Memory B cell (primary cell): ENCODE measurements at places on chromosomes 4 and X.

DNA sequence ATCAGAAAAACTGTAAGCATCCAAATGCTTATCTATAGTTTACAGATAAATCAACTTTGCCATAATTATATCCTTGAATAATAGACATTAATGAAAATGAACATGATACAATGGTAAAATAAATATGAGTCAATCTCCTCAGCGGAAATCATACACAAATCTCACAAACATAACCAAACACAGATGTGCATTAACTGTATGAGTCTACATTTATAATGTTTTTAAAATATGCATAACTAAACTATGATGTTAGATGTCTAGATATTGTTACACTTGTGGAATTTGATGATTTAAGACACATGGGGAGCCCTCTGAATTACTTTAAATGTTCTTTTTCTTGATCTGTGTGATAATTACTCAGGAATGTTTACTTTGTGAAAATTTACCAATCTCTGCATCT is 951.2 kb downstream of the TECRL start:
- H3K4me1 ChIP-seq, result no peaks in the 10 kb centered on the region
- no peaks in the 10 kb centered on the region for H3K36me3 ChIP-seq
- no peak overlapping the region for H3K4me3 ChIP-seq
- no peak overlapping the region for H3K27ac ChIP-seq

GRCh38 chr4:114311787-114312186 is 286.8 kb upstream of the UGT8 start:
- no peak for DNase-seq
- no peaks in the 10 kb centered on the region for H3K36me3 ChIP-seq
- peaks cover 2% of the 10 kb centered on the region for H3K4me1 ChIP-seq
- no peak overlapping the region for H3K27ac ChIP-seq
- no peak overlapping the region for H3K4me3 ChIP-seq

DNA sequence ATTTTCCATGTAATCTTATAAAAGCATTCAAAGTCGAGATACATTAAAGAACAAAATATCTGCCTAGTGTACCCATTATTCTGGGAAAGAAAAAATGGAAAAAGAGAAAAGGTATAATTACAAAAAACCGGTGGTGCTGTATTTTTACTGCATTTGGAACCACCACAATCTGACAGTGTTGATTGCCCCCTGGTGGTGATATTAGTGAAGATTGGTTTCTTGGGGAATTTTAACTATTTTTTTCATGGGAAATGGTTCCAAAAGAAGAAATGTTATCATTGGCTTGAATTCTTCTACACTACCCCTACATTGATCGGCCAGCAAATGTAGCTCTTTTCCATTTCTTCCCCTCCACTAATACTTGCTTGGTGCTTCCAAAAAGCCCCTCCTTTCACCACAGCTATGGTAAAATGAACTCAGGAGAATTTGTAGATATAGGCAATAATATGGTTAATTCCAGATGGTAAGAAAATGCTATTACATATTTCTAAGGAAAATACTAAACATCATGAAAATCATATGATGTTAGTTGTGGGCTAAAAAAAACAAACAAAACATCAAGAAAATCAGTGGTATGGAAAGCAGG is 50.0 kb downstream of the COX18 start:
- H3K36me3 ChIP-seq, result no peaks in the 10 kb centered on the region
- peaks cover 4% of the 10 kb centered on the region for H3K4me1 ChIP-seq
- peaks cover 6% of the 10 kb centered on the region for H3K27me3 ChIP-seq
- H3K27ac ChIP-seq, result no peak overlapping the region
- H3K4me3 ChIP-seq, result no peak overlapping the region

GRCh38 chr4:27819246-27819645 is 958.6 kb downstream of the STIM2 start:
- H3K27ac ChIP-seq, result no peak overlapping the region
- H3K4me3 ChIP-seq, result no peak overlapping the region
- H3K4me1 ChIP-seq, result no peaks in the 10 kb centered on the region
- H3K36me3 ChIP-seq, result no peaks in the 10 kb centered on the region

GRCh38 chrX:123203772-123204171 is 19.7 kb downstream of the GRIA3 start:
- no peak overlapping the region for H3K4me3 ChIP-seq
- DNase-seq, result no peak
- no peaks in the 10 kb centered on the region for H3K4me1 ChIP-seq
- no peak overlapping the region for H3K27ac ChIP-seq

GRCh38 chrX:14420841-14421240 is 108.5 kb upstream of the GLRA2 start:
- DNase-seq, result no peak
- H3K4me1 ChIP-seq, result no peaks in the 10 kb centered on the region
- H3K27me3 ChIP-seq, result peaks cover 3% of the 10 kb centered on the region
- no peak overlapping the region for H3K4me3 ChIP-seq
- no peak overlapping the region for H3K27ac ChIP-seq

GRCh38 chr4:114108869-114109268 is 129.4 kb upstream of the ARSJ start:
- no peak for DNase-seq
- no peak overlapping the region for H3K27ac ChIP-seq
- no peak overlapping the region for H3K4me3 ChIP-seq
- no peaks in the 10 kb centered on the region for H3K36me3 ChIP-seq
- H3K27me3 ChIP-seq, result no peaks in the 10 kb centered on the region
- H3K4me1 ChIP-seq, result no peaks in the 10 kb centered on the region

GRCh38 chrX:66638591-66639500 is at the start of gene EDA2R:
Gene EDA2R (minus strand): TSS chrX:66639078. CDS start chrX:66616020, 23,058 bp downstream.
- H3K4me3 ChIP-seq, result peak within 1 kb of the TSS; percentile 87
- peaks cover 7% of the 10 kb centered on the region for H3K4me1 ChIP-seq
- no peaks in the 10 kb centered on the region for H3K36me3 ChIP-seq
- DNase-seq, result no peak

- no peak for DNase-seq
- peaks cover 3% of the 10 kb centered on the region for H3K36me3 ChIP-seq
- H3K4me3 ChIP-seq, result no peak overlapping the region
- H3K27me3 ChIP-seq, result peaks cover 1% of the 10 kb centered on the region
Measured at GRCh38 chrX:153864561-153865320, 21.2 kb downstream of the L1CAM start.

- H3K36me3 ChIP-seq, result no peaks in the 10 kb centered on the region
- H3K27me3 ChIP-seq, result no peaks in the 10 kb centered on the region
- no peak for DNase-seq
- H3K4me3 ChIP-seq, result no peak overlapping the region
Measured at GRCh38 chr4:24032371-24032989, 142.6 kb upstream of the PPARGC1A start.

DNA sequence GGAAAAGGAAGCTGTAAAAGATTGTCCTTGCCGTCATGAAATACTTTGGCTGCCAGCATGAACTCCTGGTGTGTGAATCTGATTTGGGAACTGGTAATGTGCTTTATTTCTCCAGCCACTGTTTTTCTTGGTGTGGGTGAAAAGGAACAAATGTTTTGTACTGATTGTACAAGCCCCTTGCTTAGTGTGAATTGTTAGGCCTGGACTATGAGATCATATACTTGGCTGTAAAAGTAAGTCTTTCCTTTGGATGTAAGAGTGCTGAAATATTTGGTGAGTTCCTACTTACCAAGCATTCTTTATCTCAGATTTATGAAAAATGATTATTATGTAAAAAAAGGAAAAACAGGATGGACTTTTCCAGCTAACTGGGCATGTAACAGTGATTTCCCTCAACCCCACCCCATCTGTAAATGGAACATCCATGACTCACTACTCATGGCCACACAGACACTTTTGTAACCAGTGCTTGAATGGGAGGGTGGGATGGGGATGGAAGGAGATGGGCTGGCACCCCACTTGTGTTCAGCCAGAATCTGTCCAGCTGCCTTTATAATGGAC is 6.3 kb downstream of the FNIP2 start:
- H3K4me1 ChIP-seq, result peaks cover 5% of the 10 kb centered on the region
- H3K27ac ChIP-seq, result no peak overlapping the region
- H3K36me3 ChIP-seq, result no peaks in the 10 kb centered on the region
- peaks cover 23% of the 10 kb centered on the region for H3K27me3 ChIP-seq

- no peaks in the 10 kb centered on the region for H3K27me3 ChIP-seq
- H3K4me3 ChIP-seq, result no peak overlapping the region
- no peak for DNase-seq
Measured at GRCh38 chrX:75642811-75643361, 120.0 kb upstream of the ZDHHC15 start.

DNA sequence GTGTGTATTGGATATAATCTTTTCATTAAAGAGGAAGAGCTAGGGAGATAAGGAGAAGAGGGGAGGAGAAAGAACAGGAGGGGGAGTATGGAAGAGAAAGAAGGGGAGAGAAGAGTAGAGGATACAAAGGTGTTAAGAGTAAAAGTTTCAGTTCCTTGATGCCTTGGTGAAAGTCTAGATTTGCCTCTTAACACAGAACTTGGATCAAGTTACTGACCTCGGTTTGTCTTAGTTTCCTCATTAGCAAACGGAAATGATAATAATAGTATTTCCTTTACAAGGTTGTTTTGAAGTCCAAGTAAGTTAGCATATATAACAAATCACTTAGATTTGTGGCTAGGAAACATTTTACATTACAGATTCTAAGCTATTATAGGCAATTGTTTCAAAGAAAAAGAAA is 287.1 kb downstream of the PPARGC1A start:
- no peaks in the 10 kb centered on the region for H3K36me3 ChIP-seq
- H3K27ac ChIP-seq, result no peak overlapping the region
- no peak overlapping the region for H3K4me3 ChIP-seq
- DNase-seq, result no peak

DNA sequence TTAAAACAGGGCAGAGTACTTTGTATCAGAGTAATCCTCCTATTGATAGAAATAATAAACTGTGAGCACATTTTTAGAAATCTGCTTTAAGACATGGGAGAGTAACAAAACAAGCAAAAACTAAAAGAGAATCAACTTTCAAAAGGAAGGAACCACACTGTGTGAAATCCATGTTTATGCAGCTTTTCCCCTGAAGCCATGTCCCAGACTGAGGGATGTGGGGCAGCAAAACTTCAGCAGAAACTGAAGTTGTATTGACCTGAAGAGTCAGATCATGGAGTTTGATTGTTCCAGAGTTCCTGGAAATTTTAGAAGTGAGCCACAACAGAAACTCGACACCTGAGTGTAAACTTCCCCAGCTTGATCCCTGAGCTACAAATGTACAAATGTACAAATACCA is 53.2 kb downstream of the COMMD8 start:
- H3K27ac ChIP-seq, result no peak overlapping the region
- H3K36me3 ChIP-seq, result no peaks in the 10 kb centered on the region
- H3K27me3 ChIP-seq, result peaks cover 9% of the 10 kb centered on the region

GRCh38 chrX:82081027-82081426 is 879.1 kb downstream of the SH3BGRL start:
- no peak for DNase-seq
- H3K27ac ChIP-seq, result no peak overlapping the region
- H3K27me3 ChIP-seq, result no peaks in the 10 kb centered on the region
- H3K36me3 ChIP-seq, result no peaks in the 10 kb centered on the region
- H3K4me3 ChIP-seq, result no peak overlapping the region

DNA sequence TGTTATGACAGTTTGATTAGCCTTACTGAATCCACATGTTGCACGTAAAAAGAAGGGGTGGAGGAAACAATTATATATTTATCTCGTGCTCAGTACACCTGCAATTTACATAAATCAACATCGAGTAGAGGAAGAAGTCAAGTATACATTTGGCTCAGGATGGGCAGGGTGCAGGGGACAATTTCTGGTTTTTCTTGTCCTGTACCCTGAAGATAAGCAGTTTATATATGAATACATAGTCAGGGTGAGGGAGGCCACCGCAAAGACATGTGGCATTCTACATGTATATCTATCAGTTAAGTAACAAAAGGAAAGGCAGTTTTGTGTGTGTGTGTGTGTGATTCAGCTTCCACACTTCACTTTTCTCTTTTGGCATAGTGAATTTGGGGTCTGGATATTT is 11.1 kb upstream of the EREG start:
- no peak overlapping the region for H3K4me3 ChIP-seq
- H3K27me3 ChIP-seq, result peaks cover 4% of the 10 kb centered on the region
- no peaks in the 10 kb centered on the region for H3K4me1 ChIP-seq
- no peak for DNase-seq

DNA sequence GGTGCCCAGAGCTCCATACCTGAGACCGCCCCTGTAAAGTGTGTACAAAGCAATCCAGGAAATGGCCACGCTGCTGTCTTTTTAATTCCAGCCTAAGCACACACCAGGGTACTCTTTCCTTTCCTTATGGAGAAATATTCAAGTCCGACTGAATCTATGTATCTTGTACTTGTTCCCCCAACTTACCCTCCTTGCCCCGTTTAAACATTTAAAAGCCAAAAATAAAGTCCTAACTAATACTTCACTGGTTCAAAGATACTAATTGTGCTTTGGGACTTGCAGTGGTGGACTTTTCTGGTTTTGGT is 731 bp upstream of the AMMECR1 start:
- H3K4me3 ChIP-seq, result peak overlapping the region; percentile 93
- peaks cover 8% of the 10 kb centered on the region for H3K4me1 ChIP-seq
- H3K27ac ChIP-seq, result peak overlapping the region; percentile 97
- no peak for DNase-seq
- no peaks in the 10 kb centered on the region for H3K36me3 ChIP-seq
- H3K27me3 ChIP-seq, result no peaks in the 10 kb centered on the region

GRCh38 chr4:10958226-10958856 is 273.8 kb upstream of the CLNK start:
- H3K36me3 ChIP-seq, result no peaks in the 10 kb centered on the region
- H3K4me1 ChIP-seq, result peaks cover 14% of the 10 kb centered on the region
- DNase-seq, result no peak
- peaks cover 1% of the 10 kb centered on the region for H3K27me3 ChIP-seq
- H3K27ac ChIP-seq, result no peak overlapping the region

DNA sequence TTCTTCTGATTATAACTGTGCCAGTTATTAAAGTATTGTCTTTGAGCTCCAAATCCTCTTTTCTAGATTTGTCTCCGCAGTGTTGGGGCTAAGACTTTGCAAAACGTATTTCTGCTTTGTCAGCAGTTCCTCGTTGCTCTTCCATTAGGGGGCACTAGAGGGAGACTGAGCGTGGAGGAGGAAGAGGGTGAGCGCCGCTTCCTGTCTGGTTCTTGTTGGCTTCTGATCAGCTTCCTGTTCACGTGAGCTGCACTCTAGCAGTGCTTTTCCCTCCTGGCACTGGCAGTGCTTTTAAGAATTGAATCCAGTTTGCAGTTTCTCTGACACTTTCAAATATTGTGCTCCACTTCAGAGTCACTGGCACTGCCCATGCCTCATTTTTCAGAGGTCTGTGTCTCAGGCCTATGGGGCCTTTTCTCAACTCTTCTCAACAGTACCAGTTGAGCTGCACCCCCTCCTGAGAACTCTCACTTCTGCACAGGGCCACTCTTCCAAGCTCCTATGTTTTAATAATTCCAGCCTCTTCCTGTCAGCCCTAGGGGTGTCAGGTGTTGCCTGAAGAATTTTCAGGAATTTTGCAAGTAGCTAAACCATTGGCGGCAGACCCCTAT is 54.4 kb upstream of the LCORL start:
- H3K27me3 ChIP-seq, result peaks cover 18% of the 10 kb centered on the region
- no peaks in the 10 kb centered on the region for H3K36me3 ChIP-seq
- DNase-seq, result peak; percentile 39
- no peak overlapping the region for H3K4me3 ChIP-seq
- peaks cover 4% of the 10 kb centered on the region for H3K4me1 ChIP-seq
- H3K27ac ChIP-seq, result no peak overlapping the region

GRCh38 chr4:75321484-75321883 is 192.7 kb downstream of the RCHY1 start:
- H3K27me3 ChIP-seq, result peaks cover 9% of the 10 kb centered on the region
- no peaks in the 10 kb centered on the region for H3K4me1 ChIP-seq
- H3K27ac ChIP-seq, result no peak overlapping the region
- H3K4me3 ChIP-seq, result no peak overlapping the region
- no peak for DNase-seq

- peaks cover 2% of the 10 kb centered on the region for H3K4me1 ChIP-seq
- H3K4me3 ChIP-seq, result no peak overlapping the region
- H3K27me3 ChIP-seq, result peaks cover 4% of the 10 kb centered on the region
- DNase-seq, result no peak
Measured at GRCh38 chrX:69221239-69222102, 56.2 kb upstream of the PJA1 start.
